ENCODE measurements at places on chromosomes 3 and 15.

GRCh38 chr15:53445531-53445930 lies 313.9 kb downstream of the WDR72 start:
- DNase-seq, result no peak

DNA sequence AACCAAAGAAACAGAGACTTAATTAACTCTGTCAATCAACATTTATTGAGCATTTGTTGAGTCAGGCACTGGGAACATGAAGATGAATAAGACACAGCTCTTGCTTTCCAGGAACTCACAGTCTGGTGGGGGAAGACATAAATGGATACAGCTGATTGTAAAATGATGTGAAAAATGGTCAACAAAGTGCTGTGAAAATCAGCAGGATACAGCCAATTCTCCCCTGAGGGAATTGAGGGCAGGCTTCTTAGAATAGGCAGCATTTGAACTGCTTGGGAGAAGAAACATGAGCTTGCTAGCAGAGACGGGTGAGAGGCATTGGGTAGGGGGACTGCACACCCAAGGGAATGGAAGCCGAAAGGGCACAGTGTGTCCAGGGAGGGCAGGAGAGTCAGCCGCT lies 41.1 kb downstream of the MFSD1 start:
- no peak for DNase-seq

GRCh38 chr15:73841756-73842725 lies 31.3 kb upstream of the TBC1D21 start:
- no peak for DNase-seq

DNA sequence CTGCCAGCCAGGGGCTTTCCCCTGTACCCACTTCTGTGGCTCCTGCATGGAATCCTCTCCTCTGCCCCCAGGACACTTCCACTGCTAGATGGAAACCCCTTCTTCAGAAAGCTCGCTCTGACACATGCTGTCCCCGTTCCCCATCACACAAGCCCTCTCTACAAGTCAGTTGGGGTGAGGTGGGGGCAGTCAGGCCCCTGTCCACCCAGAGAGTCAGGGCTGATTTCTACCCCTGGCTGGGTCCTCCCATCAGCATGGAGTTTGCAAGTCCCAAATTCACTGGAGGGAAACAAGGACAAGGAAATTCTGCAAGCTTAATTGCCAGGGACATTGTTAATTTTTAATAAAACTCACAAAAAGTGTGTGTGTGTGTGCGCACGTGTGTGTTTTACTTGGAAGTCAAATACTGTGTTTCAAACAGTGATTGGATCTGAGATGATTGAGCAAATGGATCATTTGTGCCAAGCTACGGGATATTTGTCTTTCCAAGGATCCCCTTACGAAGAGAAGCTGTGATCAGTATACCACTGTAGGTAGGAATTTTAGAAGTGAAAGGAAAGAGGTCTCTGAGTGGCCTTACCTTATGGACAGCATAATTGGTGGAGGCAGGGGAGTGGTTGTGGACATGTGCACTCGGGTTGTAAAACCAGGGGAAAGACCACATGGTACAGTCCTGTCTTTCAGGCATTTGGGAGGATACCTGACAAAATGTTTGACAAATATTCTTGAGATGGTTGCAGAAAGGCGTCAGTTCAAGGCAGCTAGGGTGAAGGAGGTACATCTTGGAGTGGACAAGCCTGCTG lies 1.5 kb upstream of the AMOTL2 start:
- DNase-seq, result no peak

DNA sequence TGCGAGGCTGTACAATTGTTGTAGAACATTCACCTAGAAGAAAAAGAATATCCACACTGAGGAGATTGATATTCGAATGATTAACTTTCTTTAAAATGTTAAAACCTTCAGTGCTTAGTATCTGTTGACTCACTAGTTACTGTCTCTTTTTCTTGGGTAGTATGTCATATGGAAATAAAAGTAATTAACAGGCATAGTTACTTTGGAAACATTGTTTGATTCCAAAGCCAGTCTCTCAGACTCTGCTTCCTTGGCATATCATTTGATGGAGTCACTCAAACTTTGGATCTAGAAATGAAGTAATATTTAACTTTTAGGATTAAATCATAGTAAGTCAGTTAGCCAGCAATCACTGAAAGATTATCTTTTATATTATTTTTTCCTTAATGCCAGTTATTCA lies 63.4 kb downstream of the MAP2K5 start:
- DNase-seq, result no peak

- DNase-seq, result no peak
Observed at GRCh38 chr15:73368301-73369136, at the start of gene HCN4. Gene HCN4, minus strand, starts transcription at chr15:73368958. Its CDS starts 688 bp downstream, at chr15:73368270.

GRCh38 chr3:129690406-129690805 lies 83.9 kb upstream of the PLXND1 start:
- peak; percentile 70 for DNase-seq

DNA sequence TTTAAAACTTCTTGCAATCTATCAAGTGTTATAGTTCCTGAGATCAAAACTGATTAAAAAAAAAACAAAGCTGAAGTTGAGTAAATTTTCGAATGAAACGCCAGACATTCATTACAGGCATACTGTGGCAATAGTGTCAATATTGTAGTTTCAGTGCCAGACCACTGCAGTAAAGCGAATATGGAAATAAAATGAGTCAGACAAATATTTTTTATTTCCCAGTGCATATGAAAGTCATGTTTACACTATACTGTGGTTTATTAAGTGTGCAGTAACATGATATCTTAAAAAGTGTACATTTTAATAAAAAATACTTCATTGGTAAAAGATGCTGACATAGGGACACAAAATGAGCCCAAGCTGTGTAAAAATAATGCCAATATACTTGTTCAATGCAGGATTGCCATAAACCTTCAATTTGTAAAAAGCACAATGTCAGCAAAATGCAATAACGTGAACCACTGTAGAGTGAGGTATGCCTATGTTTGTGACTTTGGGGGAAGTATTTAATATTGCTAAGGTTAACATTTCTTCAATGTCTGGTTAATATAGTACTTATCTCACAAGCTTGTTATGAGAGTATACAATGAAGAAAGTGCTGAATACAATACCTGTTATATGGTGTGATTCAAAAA lies 1473.9 kb upstream of the GBE1 start:
- no peak for DNase-seq

DNA sequence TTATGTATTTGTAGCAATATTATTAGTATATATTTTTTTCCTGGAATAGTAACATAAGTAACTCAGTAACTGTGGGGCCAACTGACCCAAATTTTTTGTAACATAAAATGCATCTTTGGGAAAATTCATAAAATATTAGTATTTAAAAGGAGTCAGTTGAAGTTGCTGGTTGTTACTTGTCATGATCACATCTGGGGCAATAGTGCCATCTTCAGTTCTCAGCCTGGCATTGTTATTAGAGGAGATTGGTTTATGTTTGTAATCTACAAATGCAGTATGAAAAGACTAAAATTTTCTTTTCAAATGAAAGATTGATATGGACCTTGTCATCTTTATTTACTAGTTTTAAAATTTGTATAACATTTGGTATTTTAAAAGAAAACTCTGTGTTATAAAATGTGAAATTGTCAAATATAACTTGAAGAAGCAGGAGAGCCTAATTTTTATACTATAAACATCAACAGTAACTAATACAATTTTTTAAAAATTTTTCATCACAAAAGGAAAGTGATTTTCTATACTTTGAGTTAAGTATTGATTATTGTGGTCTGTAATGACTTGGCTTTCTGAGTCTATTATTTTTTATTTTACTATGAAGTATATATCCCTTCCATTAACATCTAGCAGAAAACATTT lies 38.8 kb upstream of the MLF1 start:
- DNase-seq, result no peak

GRCh38 chr15:78018946-78019644 lies 58.4 kb downstream of the TBC1D2B start:
- DNase-seq, result peak; percentile 51

GRCh38 chr3:25618028-25618427 lies 46.7 kb downstream of the TOP2B start:
- no peak for DNase-seq

- no peak for DNase-seq
Observed at GRCh38 chr3:104582092-104582491, 784.6 kb upstream of the ALCAM start.

GRCh38 chr15:70775160-70775559 lies 11.8 kb upstream of the UACA start:
- DNase-seq, result no peak

DNA sequence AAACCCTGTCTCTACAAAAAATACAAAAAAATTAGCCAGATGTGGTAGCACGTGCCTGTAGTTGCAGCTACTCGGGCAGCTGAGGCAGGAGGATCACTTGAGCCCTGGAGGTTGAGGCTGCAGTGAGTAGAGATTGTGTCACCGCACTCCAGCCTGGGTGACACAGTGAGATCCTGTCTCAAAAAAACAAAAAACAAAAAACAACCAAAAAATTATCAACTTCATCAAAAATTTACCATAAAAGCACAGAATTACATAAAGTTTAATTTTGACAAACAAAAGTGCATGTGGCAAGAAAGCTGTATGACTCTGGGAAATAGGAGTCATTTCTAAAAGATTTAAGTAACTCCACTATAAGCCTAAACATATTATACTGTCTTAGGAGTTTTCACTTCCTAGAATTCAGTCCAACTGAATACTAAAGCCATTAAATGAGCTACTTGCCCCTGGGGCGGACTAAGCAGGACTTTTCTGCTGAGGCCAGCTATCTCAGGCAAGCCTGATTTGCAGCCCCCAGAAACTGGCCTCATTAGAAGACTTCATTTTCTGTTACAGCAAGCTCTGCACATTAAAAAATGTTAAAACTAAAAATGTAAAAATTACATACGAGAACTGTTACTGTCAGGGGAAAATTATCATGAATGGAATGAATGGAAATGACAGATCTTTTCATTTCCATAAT lies 23.0 kb downstream of the HSPBAP1 start:
- DNase-seq, result no peak

- no peak for DNase-seq
Observed at GRCh38 chr3:141307351-141308059, 60.8 kb upstream of the ZBTB38 start.

All from naive B cell (primary cell).